ENCODE measurements at places on chromosomes 2 and 18.

GRCh38 chr2:195360242-195360641, 296.8 kb upstream of the SLC39A10 start:
- no peak for DNase-seq

GRCh38 chr2:74739129-74739528, 85.1 kb downstream of the SEMA4F start:
- no peak for DNase-seq

DNA sequence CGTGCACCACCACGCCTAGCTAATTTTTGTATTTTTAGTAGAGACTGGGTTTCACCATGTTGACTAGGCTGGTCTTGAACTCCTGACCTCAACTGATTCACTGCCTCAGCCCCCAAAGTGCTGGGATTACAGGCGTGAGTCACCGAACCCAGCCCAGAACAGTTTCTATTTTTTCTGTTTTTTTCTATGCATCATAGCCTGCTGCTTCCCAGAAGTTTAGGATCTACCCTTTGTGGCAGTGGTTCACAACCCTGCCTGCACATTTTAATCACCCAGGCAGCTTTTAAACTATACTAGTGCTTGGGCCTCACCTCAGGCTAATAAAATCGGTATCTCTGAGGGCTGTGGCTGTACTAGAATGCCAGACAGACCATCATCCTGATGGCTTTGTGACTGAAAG, 39.7 kb upstream of the SOCS6 start:
- peak; percentile 18 for DNase-seq

DNA sequence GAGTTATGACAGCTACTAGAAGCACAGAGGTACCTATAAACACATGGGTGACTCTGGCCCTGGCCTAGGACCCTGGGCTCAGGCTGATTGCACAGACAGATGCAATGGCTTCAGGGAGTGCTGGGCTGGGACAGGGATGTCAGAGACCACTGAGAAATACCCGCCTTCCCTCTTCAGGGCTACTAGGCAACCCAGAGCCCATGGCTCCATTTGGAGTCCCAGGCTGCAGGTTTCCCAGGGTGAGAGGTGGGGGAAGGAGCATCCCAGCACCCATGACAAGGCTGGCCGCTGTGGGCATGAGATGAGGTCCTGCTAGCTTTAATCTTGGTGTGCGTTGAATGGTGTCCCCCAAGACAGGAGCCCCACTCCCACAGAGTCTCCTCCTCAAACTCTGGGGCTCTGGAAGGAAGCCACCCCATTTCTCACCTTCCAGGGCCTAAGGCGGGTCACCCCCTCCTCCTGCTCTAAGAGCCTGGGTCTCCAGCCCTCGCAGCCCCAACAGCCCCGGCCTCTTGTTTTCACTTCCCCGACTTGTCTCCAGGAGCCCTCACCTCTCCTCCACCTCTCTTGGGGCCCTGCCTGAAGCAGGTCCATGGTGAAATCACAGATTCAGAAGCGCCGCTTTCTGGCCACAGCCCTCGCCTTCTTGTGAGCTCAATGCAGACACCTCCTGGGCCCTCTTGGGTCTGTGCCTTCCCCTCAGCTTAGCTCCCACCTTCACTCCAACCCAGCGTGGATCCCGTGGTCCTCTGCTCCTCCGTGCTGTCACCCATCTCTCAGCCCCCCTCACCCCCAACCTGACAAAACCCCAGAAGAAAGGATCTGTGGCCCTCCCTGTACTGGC, 41.4 kb downstream of the EMX1 start:
- DNase-seq, result no peak

DNA sequence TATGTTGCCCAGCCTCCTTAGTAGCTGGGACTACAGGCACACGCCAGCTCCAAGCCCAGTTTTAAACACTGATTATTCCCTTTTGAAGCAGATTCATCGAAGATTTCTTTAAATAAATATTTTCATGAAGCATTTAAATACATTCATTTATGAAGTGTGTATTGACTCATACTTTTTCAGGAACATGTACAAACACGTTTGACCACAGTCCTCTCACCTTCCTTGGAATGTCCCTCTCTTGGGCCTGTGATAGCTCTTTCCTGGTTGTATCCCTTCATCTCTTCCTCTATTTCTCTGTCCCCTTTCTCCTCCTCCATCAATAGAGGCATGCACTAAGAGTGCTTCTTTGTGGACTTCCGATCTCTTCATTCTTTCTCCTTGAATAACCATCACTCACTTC, 2.5 kb downstream of the PSTPIP2 start:
- no peak for DNase-seq

GRCh38 chr2:236546561-236547002, 23.0 kb upstream of the ACKR3 start:
- DNase-seq, result no peak

DNA sequence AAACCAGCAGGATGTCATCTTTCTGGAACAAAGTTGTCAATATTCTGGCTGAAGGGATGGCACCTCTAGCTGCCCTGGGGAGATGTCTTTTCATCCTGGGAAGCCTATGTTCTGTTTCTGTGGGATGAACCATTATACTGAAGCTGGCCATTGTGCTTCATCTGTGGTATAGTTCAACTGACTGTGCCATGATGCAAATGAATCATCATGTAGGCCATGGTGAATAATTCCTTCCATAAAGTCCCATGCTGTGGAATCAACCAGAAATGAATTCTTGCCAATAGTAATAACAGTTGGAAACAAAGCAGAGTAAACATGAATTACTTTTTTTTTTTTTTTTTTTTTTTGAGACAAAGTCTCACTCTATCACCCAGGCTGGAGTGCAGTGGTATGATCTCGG, 64.1 kb upstream of the CNGA3 start:
- DNase-seq, result peak; percentile 23

DNA sequence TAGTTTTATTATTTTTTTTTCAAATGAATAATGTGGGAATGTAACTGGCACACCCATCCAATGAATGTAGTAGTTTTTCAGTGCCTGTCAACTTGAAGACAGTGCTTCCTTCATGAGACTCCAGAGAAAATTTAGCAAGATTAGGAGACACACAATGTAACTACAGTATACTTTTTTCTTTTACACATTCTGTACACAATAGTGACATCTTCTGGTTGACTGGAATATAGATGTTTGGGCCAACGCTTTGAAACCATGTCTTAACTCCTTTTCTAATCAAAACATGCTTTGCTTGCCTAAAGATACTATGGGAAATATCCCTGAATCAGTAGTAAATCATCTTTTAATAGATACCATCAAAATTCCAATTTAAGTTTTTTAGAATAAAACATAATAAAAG, 229.5 kb upstream of the ZC3H15 start:
- peak; percentile 65 for DNase-seq

DNA sequence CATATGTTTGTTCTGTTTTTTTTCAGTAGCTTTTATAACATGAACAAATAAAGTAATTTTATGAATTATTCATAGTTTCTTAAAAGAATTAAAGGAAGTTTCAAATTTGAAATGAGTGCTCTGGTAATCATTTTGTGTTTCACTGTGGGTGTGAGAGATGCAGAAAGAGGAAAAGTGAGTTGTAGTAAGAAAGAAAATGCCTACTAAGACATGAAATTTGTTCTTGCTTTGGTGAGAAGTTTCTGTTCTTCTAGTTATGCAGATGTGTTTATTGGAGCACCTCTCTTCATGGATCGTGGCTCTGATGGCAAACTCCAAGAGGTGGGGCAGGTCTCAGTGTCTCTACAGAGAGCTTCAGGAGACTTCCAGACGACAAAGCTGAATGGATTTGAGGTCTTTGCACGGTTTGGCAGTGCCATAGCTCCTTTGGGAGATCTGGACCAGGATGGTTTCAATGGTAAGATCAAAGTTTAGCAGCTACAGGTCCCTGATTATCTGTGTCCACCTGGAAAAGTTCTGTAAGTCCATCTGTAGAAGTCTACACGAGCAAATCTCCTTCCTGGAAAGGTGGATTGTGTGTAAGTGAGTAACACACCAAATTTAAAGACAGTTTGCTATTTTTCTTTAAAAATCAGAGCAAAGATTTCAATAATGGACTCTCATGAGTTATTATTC, 51.4 kb downstream of the ITGAV start:
- DNase-seq, result no peak

DNA sequence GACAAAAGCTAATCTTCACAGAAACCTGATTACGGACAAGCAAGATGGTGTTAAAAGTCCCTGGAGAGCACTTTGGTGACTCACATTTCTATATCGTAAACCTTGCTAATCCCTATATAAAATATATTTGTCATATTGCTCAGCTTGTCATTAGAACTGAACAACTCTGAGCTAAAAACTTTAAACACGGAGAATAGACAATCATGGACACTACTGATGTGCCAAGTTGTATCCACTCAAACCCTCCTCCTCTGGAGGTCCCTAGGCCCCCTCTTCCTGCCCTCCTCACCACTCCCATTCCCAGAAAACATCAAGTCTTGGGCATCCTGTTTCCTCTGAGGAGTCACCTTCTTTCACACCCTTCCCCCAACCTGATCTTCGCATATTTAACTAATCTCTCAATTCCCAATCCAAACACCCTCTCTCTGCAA, 138.7 kb upstream of the PID1 start:
- no peak for DNase-seq

All from astrocyte of the spinal cord (primary cell).